ENCODE measurements at places on chromosomes 3 and 15.

GRCh38 chr15:60272623-60273022, 125.2 kb downstream of the ANXA2 start:
- no peak overlapping the region for H3K27ac ChIP-seq
- peaks cover 40% of the 10 kb centered on the region for H3K27me3 ChIP-seq
- DNase-seq: no peak
- H3K4me3 ChIP-seq: no peak overlapping the region
- H3K4me1 ChIP-seq: peaks cover 2% of the 10 kb centered on the region

DNA sequence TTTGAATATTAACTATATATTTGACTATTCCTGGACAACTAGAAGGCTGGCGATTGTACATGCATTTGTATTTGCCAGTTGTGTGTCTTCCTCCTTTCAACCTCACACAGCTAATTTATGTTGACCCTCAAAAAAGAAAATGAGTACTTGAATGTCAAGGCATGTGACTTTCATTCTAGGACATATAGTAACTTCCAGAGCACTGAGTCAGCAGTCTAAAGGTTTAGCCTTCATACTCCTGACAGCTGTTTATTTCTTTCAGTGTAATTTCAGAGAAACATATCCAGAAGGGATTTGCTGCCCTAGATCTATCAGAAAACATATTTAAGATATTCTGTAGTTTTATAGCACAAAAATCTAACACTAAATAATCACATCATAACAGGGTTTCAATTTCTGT, 74.6 kb upstream of the GOLGA8J start:
- no peak overlapping the region for H3K27ac ChIP-seq
- no peak overlapping the region for H3K4me3 ChIP-seq
- no peaks in the 10 kb centered on the region for H3K36me3 ChIP-seq
- H3K27me3 ChIP-seq: peaks cover 3% of the 10 kb centered on the region
- DNase-seq: no peak

GRCh38 chr3:171543759-171544300, 83.6 kb upstream of the TNIK start:
- H3K4me1 ChIP-seq: peaks cover 3% of the 10 kb centered on the region
- no peak overlapping the region for H3K4me3 ChIP-seq
- H3K27me3 ChIP-seq: no peaks in the 10 kb centered on the region
- DNase-seq: no peak
- no peaks in the 10 kb centered on the region for H3K36me3 ChIP-seq

DNA sequence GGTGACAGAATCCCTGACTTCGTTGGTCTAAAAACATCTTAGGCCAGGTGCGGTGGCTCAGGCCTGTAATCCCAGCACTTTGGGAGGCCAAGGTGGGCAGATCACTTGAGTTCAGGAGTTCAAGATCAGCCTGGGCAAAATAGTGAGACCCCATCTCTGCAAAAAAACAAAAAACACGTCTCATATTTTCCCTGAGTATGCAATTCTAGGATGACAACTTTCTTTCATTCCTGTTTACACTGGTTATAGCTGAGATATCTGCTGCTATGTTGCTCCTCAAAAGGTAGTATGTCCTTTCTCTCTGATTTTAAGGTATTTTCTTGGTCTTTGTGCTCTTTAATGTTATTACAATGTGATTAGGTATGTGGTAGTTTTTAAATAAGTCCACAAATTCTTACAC, 39.3 kb downstream of the PTH1R start:
- H3K36me3 ChIP-seq: peaks cover 49% of the 10 kb centered on the region
- no peak overlapping the region for H3K27ac ChIP-seq
- H3K27me3 ChIP-seq: no peaks in the 10 kb centered on the region
- no peak overlapping the region for H3K4me3 ChIP-seq
- peaks cover 32% of the 10 kb centered on the region for H3K4me1 ChIP-seq

DNA sequence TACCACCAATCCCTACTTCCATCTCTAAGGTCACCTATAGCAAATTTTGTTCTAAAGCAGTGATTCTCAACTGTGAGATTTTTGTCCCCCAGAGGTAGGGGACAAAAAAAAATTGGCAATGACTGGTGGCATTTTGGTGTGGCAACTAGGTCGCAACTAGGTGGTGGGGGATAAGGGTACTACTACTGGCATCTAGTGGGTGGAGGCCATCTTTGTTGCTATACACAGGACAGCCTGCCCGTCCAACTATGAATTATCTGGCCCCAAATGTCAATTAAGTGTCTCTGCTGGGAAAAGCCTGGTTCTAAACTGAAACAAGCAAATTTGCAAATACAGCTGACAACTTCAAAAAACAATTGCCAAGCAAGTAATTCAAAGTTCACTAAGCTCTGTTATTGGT, 1.4 kb downstream of the MTMR10 start:
- peaks cover 30% of the 10 kb centered on the region for H3K4me1 ChIP-seq
- peak overlapping the region; percentile 92 for H3K27ac ChIP-seq
- DNase-seq: no peak
- H3K27me3 ChIP-seq: no peaks in the 10 kb centered on the region

DNA sequence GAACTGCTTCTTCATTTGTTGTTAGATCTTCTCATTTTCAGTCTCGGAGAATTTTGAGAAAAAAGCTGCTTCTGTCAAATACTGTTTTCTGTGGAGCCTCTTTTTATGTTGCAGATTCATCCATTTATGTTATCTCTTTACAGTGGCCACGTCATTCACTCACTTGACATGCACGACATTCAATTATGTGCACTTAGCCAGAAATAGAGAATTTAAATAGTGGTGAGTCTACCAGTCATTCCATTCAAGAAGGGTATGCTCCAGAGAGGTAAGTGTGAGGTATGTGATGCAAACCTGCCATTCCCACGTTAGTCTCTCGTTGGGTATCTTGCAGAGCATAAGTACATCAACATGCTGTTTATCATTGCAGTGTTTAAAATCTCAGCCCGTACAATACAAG, 9.8 kb downstream of the ARPP19 start:
- peaks cover 71% of the 10 kb centered on the region for H3K4me1 ChIP-seq
- peak overlapping the region; percentile 91 for H3K27ac ChIP-seq
- no peaks in the 10 kb centered on the region for H3K27me3 ChIP-seq
- no peak for DNase-seq
- peaks cover 29% of the 10 kb centered on the region for H3K36me3 ChIP-seq

- H3K4me3 ChIP-seq: no peak overlapping the region
- no peak overlapping the region for H3K27ac ChIP-seq
- no peak for DNase-seq
- H3K36me3 ChIP-seq: peaks cover under 1% of the 10 kb centered on the region
- no peaks in the 10 kb centered on the region for H3K27me3 ChIP-seq
Observed at GRCh38 chr3:17232442-17232841, 347.7 kb downstream of the PLCL2 start.

GRCh38 chr3:12941495-12942023, 100.2 kb upstream of the RPL32 start:
- H3K27me3 ChIP-seq: no peaks in the 10 kb centered on the region
- DNase-seq: no peak
- peaks cover 2% of the 10 kb centered on the region for H3K36me3 ChIP-seq
- H3K27ac ChIP-seq: no peak overlapping the region
- H3K4me3 ChIP-seq: no peak overlapping the region

- peaks cover 22% of the 10 kb centered on the region for H3K4me1 ChIP-seq
- H3K36me3 ChIP-seq: no peaks in the 10 kb centered on the region
- no peak overlapping the region for H3K4me3 ChIP-seq
- DNase-seq: no peak
- H3K27ac ChIP-seq: no peak overlapping the region
- peaks cover 9% of the 10 kb centered on the region for H3K27me3 ChIP-seq
Observed at GRCh38 chr3:129558772-129559564, 16.0 kb downstream of the H1-8 start.

- H3K36me3 ChIP-seq: no peaks in the 10 kb centered on the region
- no peak for DNase-seq
- H3K27ac ChIP-seq: no peak overlapping the region
- H3K4me3 ChIP-seq: no peak overlapping the region
- H3K4me1 ChIP-seq: no peaks in the 10 kb centered on the region
- peaks cover 3% of the 10 kb centered on the region for H3K27me3 ChIP-seq
Observed at GRCh38 chr15:77981281-77982126, 96.0 kb downstream of the TBC1D2B start.

DNA sequence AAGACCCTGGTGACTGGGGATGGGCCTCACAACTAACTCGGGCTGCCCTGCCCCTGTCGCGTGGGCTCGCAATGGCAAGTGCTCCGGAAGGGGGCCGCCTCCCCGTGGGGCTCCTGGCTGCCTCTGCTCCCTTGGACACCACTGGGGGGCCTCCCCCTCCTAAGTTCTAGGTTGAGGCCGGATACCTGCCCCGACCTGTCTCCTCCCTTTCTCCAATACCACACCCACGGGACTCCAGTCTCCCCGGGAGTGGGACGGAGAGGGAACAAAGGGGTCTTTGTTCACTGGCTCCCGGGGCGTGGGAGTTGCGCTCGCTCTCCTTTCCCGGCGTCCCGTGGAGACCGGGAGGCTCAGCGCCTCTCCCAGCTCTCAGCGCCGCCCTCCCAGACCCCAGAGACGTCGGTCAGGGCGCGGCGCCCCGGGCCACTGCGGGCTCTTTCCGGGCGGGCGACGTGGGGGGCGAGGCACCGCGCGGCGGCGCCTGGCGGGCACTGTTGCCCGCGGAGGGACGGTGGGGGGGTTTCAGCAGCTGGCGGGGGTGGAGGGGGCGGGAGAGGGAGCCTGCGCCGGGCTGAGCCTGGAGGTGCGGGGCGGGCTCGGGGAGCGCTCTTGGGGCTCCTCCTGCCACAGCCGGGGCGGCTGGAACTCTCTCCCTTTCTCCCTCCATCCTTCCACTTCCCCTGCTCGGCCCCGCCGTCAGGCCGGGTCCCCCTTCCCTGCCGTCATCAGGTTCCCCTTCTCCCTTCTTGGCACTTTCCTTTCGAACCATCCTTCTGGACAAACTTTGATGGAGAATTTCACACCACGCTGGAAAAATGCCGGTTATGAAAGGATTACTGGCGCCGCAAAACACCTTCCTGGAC, at the start of gene KCNH8:
KCNH8 (plus strand) TSS at position 606 of the 863 bp plus-strand sequence; CDS start at position 816, 210 bp downstream.
- peaks cover 44% of the 10 kb centered on the region for H3K27me3 ChIP-seq
- H3K27ac ChIP-seq: peak within 1 kb of the TSS; percentile 33
- peaks cover 2% of the 10 kb centered on the region for H3K36me3 ChIP-seq
- H3K4me3 ChIP-seq: peak within 1 kb of the TSS; percentile 80
- H3K4me1 ChIP-seq: peaks cover 15% of the 10 kb centered on the region
- no peak for DNase-seq

Data from activated CD8-positive, alpha-beta memory T cell treated with anti-CD3 and anti-CD28 coated beads, Interleukin-2, amount 10 ng/mL, durations not matched to agents 7 days and 5 days (primary cell).